ENCODE measurements at places on chromosomes 7 and 10. TPM values are rescaled to one million over a fixed set of nuclear protein-coding genes. Genes with fewer than 3 reads are reported as not detected.

- DNase-seq = no peak
- H3K27ac ChIP-seq = no peak overlapping the region
- no peak overlapping the region for H3K4me3 ChIP-seq
- H3K27me3 ChIP-seq = no peaks in the 10 kb centered on the region
- no peaks in the 10 kb centered on the region for H3K36me3 ChIP-seq
Measured at GRCh38 chr10:8065651-8066050, 11.2 kb downstream of the GATA3 start.

DNA sequence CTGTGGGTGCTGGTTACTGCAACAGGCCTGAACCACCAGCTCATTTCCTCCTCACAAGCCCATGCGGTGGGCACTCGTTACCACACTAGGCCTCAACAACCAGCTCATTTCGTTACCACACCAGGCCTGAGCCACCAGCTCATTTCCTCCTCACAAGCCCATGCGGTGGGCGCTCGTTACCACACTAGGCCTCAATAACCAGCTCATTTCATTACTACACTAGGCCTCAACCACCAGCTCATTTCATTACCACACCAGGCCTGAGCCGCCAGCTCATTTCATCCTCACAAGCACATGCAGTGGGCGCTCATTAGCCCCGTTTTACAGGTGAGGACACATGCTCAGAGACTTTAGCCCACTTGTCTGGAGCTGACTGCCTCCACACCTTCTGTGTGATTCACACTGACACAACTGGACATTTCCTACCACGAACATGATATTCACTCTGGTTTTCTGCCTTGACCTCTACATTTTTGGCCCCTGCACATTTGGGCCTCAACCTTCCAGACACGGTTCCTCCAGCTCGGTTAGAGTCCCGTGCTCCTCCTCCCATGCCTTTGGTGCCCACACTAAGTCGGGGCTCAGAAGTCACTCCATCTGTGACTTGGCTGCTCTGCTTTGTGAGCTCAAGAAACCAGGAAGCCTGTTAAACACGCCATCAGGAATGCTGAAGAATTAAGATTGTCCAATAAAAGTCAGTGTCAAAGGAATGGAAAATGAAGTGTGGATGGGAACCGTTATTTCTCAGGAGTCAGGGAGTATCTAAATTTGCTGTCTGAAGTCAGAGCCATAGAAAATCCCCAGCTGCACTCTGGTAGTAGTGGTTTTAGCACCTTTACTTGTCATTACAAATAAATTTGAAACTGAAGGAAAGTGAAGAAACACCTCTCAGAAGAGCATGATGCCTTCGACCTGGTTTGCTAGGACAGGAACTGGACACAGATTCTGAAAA is 55.8 kb upstream of the LANCL2 start:
- H3K27me3 ChIP-seq = no peaks in the 10 kb centered on the region
- H3K36me3 ChIP-seq = no peaks in the 10 kb centered on the region
- no peak for DNase-seq
- no peak overlapping the region for H3K4me3 ChIP-seq
- H3K27ac ChIP-seq = no peak overlapping the region

GRCh38 chr7:108376206-108376605 is 80.0 kb downstream of the NRCAM start:
- DNase-seq = no peak
- no peaks in the 10 kb centered on the region for H3K36me3 ChIP-seq
- H3K4me1 ChIP-seq = no peaks in the 10 kb centered on the region
- H3K4me3 ChIP-seq = no peak overlapping the region
- H3K27ac ChIP-seq = no peak overlapping the region
- no peaks in the 10 kb centered on the region for H3K27me3 ChIP-seq

The PLEKHS1 gene
- total RNA-seq = 0.29 TPM

The FFAR4 gene
- total RNA-seq = 0.12 TPM

The ZPBP gene
- not detected for total RNA-seq

All from aorta (tissue), 5 donors.